ENCODE measurements at places on chromosomes 5 and 9.

- DNase-seq, result no peak
Observed at GRCh38 chr9:82410306-82410705, 421.7 kb downstream of the SPATA31D1 start.

DNA sequence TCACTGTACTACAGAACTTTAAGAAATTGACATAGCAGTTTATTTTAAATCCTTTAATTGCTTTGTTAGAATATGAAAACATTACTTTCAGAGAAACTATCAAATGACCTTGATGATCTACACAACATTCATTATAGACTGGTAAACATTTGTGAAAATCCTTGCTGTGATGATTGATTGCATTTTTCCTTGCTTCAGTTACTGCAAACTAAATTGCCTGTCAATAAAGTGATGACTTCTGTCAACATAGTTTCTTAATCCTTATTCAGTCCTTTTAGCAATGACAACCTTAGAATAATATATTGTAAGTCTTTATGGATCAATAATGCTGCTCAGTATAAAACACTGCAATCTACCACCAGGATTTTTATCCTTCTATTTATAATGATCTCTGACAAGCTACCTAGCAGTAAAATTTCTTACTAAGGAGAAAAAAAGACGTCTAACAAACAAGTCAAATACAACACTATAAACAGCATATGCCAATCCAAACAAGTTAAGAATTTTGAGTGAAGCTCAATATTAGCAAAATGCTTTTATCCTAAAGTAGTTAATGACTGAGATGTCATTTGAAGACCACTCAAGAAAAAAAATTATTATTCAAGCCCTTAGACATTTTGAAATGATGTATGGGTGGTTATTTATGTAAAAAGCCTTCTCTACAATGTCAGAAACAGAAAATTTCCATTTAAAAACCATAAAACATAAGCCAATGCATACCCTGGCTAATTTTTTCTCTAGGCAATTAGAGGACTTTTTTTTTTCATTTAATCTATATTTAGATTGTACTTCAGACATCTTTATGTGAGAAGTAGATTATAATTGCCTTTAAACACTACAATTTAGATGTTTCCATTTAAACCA, 105.5 kb downstream of the FBXL17 start:
- DNase-seq, result no peak

- no peak for DNase-seq
Observed at GRCh38 chr5:174501461-174502069, 222.8 kb upstream of the MSX2 start.

DNA sequence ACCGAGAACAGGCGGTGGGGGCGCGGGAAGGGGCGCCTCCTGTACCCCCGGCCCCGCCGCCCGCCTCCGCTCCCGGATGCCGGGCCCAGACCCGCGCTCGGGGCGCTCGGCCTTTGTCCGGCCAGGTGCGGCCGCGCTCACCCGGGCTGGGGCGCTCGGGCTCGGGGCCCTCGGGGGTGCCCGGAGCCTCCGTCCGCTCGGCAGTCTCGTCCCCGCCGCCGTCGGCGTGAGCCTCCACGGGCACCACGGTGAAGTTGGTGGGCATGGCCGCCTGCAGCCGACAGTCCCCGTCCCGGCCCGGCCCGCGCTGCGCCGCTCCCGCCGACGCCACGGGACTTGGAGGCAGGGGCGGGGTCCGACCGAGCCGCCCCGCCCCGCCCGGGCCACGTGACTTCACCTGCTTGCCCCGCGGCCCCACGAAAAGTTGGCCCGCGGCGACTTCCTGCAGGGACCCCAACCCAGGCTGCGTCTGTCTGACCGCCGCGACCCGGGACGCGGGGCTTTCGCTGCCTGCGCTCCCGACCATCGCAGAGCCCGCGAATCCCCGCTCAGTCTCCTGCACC, at the start of gene SLC12A7:
Gene SLC12A7 (minus strand): TSS at position 337 of the 563 bp plus-strand sequence. CDS start 72 bp downstream, at position 265.
- DNase-seq, result peak; percentile 33

GRCh38 chr5:73388306-73388684, 60.3 kb downstream of the FOXD1 start:
- no peak for DNase-seq

GRCh38 chr5:140213370-140213983, 38.5 kb downstream of the CYSTM1 start:
- DNase-seq, result no peak

GRCh38 chr5:143161885-143162540, 241.5 kb downstream of the NR3C1 start:
- no peak for DNase-seq

- no peak for DNase-seq
Observed at GRCh38 chr9:20742833-20743232, 58.8 kb downstream of the FOCAD start.

GRCh38 chr5:55173687-55174230, 782 bp upstream of the CDC20B start:
- DNase-seq, result no peak

GRCh38 chr5:106849266-106849665, 821.5 kb downstream of the EFNA5 start:
- DNase-seq, result no peak

GRCh38 chr9:112168197-112168596, 6.9 kb downstream of the SUSD1 start:
- DNase-seq, result no peak

- no peak for DNase-seq
Observed at GRCh38 chr5:15518786-15519185, 18.8 kb downstream of the FBXL7 start.

- DNase-seq, result no peak
Observed at GRCh38 chr5:173964506-173964905, 24.5 kb upstream of the C5orf47 start.

DNA sequence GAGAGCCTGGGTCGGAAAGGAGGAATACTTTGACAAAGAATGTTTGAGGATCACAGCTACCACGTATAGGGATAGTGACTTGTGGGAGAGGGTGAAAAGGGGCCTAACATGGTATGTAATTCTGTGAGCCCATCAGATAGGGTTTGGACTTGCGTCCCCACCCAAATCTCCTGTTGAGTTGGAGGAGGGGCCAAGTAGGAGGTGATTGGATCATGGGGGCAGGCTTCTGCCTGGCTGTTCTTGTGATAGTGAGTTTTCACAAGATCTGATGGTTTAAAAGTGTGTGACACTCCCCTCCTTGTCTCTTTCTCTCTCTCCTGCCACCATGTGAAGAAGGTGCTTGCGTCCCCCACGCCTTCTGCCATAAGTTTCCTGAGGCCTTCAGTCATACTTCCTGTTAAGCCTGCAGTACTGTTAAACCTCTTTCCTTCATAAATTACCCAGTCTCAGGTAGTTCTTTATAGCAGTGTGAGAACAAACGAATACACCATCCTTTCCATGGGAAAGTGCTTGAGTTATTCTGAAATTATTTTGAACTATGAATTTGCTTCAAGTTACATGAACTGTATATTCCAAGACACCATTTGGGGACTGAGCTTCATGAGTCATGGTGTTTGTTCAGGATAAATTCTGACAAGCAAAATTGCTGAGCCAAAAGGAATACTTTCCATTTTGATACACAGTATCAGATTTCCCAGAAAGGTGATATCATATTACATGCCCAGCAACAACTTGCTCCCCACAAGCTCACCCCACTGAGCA, 68.8 kb upstream of the SSBP2 start:
- no peak for DNase-seq

- DNase-seq, result no peak
Observed at GRCh38 chr9:36217256-36217968, 26.7 kb downstream of the CLTA start.

GRCh38 chr5:120055858-120056257, 408.2 kb upstream of the PRR16 start:
- no peak for DNase-seq

DNA sequence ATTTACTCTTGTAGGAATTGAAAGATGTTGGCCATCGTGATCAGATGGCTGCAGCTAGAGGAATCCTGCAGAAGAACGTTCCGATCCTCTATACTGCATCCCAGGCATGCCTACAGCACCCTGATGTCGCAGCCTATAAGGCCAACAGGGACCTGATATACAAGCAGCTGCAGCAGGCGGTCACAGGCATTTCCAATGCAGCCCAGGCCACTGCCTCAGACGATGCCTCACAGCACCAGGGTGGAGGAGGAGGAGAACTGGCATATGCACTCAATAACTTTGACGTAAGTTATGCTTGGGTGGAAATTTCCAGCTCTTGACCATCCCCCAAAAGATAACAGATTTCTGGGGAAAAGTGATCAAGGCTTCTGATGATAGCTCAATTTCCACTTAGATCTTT, 50.6 kb downstream of the LRRTM2 start:
- DNase-seq, result peak; percentile 3

- DNase-seq, result no peak
Observed at GRCh38 chr9:37988602-37989001, 80.4 kb downstream of the SHB start.

DNA sequence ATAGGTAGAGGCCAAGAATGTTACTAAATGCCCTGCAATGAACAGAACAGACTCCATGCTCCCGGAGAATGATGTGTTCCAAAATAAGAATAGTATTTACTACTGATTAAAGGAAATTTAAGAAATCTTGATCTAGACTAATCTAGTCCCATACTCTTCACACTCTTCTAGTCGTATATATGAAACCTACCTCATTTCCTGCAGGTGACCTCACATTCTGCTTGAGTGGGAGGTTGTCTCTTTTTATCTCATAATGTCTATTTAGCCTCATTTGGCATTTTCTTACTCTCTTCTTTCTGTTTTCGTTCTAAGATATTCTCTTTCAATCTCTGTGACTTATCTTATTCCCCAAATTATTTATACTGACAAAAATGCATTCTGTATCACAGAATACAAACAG, 9.2 kb upstream of the SHOC1 start:
- DNase-seq, result no peak
